Stimulated activated CD4-positive, alpha-beta T cell treated with anti-CD3 and anti-CD28 coated beads, Interleukin-15, amount 100 ng/mL, for 48 hours (primary cell): ENCODE measurements at places on chromosomes 1 and 21.

GRCh38 chr1:67748630-67749029 is 63.6 kb downstream of the GADD45A start:
- no peak for DNase-seq

DNA sequence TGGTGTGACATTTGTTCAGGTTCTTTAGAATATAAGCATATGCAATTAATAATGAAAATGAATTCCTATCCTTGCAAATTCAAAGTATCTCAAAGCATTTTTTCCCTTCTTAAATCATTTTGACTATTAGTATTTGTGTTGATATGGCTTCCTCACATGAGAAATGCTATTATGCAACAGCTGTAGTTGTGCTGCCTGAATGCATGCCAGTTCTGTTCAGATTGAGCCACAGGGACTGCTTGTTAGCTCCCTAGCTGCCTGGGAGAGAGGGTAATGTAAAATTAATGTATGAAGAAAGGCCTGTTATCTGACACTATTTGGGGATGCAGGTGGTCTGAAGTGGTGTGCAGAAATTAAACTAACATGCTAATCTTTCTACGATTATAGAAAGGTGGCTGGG is 45.5 kb downstream of the CACHD1 start:
- no peak for DNase-seq

DNA sequence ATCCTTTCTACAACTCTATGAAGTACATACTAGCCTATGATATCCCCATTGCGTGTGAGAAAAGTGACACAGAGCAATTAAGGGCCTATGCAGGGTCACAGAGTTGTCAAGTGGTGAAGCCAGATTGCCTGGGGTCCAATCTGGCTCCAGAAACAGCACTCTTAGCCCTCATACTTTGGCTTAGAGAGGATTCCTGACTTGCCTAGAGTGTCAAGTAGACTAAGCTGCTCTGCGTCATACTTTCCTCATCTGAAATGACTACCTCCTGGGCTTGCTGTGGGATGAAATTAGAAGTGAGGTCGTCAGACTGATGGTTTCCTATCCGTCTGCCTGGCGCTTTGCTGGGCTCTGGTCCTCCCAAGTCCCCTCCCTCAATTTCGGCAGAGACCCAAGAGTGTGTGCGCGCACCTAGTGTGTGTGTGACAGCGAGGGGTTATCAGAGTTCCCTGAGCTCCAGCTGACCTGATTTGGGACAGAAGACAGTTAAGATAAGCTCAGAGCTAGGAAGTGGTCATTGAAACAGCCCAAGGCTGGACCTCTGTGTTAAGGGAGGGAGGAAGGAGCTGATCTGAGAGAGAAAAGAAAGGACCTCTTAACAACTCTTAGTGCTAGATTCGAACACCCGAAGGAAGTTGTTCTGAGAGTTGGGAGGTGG is 5.4 kb upstream of the NUAK2 start:
- DNase-seq = no peak

GRCh38 chr1:165787741-165788140 is 19.1 kb upstream of the TMCO1 start:
- DNase-seq = no peak

- DNase-seq = no peak
Observed at GRCh38 chr1:9774712-9775679, 48.8 kb downstream of the CLSTN1 start.

DNA sequence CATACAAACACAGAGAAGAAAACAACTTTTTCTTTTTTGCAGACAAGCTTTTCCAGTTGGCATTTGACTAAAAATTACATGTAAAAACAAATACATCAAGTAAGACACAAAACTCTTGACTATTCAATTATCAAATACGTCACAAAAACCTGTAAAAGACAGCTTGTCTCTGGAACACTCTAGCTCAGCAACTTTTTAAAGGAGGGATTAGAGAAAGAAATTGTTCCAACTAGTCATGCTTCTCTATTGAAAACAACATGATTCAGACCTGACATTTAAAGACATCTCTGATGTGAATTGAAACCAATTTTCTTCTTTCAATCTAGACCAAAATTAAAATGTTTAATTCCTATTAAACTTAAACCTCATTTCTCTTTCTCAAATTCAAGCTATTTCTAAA is 30.3 kb downstream of the SMYD3 start:
- no peak for DNase-seq

- no peak for DNase-seq
Observed at GRCh38 chr1:61301824-61302657, 219.7 kb downstream of the NFIA start.

- no peak for DNase-seq
Observed at GRCh38 chr1:207890136-207890738, 20.7 kb downstream of the CD34 start.

- no peak for DNase-seq
Observed at GRCh38 chr1:203081465-203082230, 4.2 kb downstream of the MYOG start.

GRCh38 chr1:54241364-54241763 is 41.4 kb downstream of the MRPL37 start:
- DNase-seq = no peak

DNA sequence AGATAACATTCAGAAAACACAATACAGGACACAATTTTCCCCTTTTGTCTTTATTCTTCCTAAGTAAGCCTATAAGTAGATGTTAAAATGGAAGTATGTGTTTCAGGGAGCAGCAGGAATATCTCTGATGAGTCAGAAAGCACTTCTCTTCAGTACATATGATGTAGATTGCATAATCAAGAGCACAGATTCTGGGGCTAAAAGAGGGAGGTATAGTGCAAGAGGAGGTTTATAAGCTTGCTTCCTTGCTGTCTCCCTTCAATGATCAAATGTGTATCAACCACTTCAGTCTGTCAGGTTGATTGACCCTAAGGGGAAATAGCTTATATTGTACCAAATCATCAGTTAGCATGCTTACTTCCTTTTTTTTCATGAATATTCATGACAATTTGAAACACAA is 822.8 kb downstream of the BRINP3 start:
- no peak for DNase-seq

DNA sequence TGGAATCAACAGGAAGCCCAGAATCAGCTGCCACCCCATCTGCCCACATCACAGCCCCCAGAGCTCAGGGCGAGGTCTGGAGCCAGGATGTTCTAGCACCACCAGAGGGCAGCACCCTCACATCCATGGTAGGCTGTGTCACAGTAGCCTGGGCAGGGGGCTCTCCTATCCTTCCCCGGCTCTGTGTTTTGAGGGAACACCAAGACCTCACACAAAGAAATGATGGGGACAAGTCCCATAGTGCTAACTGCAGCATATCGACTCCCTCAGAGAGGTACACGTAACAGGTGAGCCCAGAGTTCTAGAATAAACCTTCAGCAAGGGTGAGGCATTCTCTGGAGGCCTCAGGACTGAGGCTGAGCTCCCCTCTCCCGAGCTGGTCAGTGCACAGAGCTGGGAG is 2.3 kb upstream of the KCNC4 start:
- DNase-seq = peak; percentile 78

DNA sequence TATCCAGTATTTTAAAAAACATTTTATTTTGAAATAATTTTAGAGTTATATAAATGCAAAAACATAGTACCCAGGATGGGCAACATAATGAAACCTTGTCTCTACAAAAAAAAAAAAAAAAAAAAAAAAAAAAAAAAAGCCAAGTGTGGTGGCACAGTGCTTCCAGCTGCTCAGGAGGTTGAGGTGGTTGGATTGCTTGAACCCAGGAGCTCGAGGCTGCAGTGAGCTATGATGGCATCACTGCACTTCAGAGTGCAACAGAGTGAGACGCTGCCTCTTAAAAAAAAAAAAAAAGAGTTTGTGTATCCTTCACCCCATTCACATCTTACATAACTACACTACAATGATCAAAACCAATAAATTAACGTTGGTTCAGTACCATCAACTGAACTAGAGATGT is 115.6 kb upstream of the KIF26B start:
- DNase-seq = no peak

DNA sequence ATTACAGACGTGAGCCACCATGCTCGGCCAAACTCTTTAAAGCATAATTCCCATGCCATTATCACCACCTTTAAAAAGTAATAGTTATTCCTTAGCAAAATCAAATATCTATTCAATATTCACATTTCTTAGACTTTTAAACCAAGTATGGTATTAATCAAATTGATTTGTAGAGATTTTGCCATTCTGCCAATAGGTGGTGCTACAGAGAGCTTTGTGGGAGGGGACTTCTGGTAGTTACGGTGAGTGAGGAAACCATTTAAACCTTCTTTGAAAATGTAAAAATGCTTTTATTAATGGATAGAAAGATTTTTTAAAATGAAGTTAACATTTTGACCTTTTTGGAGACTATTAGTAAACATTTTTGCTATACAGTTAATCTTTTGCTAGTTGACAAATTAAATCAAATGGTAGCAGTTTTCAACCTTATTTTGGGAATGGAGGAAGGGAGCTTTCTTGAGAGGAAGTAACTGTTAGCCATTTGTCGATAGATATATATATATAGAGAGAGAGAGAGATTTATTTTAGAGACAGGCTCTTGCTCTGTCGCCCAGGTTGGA is 19.3 kb downstream of the IARS2 start:
- DNase-seq = no peak
